ENCODE measurements at places on chromosomes 6 and 20.
A peak's percentile ranks its signal among the peaks of the same experiment; 100 is the strongest.

GRCh38 chr6:43055966-43056365, 2.3 kb upstream of the CUL7 start:
- DNase-seq: no peak

DNA sequence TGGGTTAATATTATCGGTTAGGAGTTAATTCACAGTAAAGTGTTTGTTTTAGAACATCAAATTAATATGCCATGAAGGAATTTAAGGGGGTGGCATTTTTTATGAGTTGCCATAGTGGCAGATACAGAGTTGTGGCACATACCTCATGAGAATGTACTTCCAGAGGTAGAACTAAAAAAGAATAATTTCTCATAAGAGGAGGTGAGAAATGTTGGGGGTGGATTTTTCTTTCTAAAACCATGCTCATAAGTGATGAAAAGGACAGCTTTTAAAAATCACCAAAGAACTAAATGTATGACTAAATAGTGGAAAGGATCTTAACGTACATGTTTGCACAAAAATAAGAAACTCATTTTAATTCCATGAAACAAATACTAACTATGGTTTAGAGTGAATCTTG, 58.7 kb downstream of the SHLD1 start:
- DNase-seq: no peak

DNA sequence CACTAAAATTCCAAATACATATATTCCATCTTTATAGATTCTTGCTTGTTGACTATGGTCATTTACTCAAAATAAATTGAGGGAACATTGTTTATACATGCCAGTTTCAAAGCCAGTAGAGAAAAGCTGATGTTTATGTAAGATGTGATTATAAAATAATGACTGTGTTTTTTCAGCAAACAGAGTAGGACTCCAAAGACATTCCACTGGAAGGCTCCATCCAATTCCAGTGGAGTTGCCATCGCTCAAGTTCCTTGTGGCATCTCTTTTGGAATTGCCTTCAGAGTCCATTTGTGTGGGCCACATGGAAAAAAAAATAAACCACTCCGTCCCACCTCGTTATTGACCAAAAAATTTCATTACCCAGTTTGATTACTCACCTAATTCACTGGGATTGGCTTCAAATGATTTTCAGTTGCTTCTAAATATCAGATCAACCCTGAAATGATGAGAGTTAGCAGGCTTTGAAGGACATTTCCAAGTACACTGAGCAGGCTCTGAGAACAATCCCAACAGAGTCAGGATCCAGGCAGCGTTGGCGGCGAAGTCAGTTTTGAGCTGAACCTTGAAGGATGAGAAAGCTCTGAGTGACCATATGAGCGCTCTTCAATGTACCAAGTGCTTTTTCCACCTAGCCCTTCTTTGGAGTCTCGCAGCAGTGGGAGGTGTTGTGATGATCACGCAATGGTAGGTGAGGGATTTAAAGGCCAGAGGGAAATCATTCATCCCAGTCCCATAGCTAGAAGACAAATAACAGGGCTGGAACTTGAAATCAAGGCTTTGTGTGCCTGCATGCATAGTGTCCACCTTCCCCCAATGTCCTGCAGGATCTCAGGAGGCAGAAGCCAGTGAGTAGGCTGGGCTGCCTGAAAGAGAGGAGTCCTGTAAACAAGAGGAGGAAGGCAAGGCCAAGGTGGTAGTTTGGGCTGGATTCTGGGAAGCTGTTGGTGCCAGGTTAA, 281.7 kb downstream of the CDC5L start:
- peak; percentile 6 for DNase-seq

- DNase-seq: no peak
These were observed 218.6 kb upstream of the MOCS1 start for GRCh38 chr6:40152701-40153436.

DNA sequence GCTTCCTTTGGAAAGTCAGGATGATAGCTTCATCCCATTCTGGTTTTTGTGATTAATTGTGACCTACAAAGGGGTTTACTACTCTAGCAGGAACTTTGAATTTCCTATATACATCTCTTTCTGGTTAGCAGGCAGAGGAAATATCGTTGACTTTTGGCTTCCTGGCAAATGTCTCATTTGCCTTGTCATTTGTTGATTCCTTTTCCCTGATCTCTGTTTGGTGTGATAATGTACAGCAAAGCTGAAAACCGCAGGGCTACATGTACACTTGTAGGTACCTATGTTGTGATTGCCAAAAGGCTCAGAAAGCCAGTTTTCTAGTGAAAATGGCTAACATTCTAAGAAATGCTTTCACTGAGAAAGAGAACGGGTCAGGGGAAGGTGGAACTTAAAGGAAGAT, 44.3 kb downstream of the TOP1 start:
- no peak for DNase-seq

DNA sequence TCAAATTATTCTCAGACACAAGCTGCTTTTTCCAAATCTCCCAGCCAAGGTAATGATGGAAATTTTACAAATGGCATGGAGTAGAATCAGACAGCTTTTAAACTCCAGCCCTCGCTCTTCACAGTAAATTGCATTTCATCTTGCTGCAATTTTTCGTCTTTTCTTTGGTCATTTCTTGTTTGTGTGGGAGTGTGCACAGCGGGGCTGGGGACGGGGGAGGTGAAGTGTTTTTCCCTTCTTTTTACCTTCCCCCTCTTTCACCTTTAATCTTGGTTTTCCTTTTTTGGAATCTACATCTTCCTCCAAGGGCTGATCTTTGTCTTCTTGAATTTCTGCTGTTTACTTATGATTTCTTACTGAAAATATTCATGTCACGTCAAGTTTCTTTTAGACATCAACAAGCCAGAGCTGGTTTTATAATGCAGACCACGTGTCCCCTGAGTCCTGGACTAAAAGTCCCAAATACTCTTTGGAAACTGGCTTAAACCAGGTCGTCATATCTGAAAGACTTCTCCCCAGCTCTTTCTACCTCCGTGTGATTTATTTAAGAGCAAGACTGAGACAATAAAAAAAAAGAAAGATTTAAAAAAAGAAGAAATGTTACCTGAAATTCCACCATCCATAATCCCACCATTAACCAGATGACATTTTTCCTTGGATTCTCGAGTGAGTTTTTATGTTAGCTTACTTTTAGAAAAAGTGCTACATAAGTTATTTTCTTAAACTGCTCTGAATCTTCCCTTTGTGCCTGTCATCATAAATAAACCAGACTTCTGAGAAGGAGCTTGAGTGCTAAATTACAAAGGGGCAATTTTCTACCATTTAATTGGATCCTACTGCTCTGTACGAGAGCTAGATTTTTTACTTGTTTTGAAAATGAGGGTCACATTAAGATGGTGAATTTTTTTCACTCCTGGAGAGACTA, 52.0 kb downstream of the MAP3K5 start:
- no peak for DNase-seq

GRCh38 chr20:2834401-2835110, 5.9 kb downstream of the PCED1A start:
- no peak for DNase-seq

GRCh38 chr6:49978332-49979226, 9.2 kb upstream of the DEFB113 start:
- DNase-seq: no peak

DNA sequence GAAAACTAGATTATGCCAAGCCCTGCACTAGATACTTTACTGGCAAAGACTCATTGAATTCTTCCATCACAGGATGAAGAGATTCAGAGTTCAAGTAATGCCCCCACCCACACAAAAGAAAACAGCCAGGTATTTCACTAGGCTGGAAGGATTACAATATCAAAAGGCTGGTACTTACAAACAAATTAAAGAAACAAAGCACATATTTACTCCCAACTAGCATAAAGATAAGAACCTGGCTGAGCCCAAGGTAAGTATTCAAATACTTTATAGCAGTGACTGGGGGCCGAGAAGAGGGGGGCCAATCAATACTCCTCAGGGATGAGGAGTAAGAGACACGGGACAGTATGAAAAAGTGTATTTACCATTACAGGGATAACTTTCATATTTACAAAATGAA, 3.7 kb downstream of the ACOT8 start:
- DNase-seq: peak; percentile 57

DNA sequence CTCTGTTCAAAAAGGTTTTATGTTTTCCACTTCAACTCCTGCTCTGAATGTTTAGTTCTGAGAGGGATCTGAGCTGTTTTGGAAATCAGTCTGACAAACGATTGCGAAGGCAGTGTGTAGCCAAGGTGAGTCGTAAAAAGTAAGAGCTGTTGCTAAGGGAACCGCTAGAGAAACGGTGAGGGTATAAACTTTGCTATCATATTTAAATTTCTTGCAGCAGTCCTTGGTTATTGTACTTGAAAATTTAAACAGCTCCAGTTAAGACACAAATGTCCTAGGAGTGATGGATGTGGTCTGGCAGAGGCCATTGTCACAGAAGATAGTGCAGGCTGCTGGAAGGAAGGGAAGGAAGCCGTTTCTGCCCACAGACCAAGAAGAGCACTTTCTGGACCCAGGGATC, 64.9 kb upstream of the CITED2 start:
- no peak for DNase-seq

Measured in H9 (cell line).